ENCODE measurements at places on chromosomes 3 and 15. TPM values are rescaled to one million over a fixed set of nuclear protein-coding genes. Genes with fewer than 3 reads are reported as not detected.

GRCh38 chr3:30189900-30190299 is 416.5 kb upstream of the TGFBR2 start:
- H3K27me3 ChIP-seq, result no peaks in the 10 kb centered on the region
- H3K4me3 ChIP-seq, result no peak overlapping the region
- no peaks in the 10 kb centered on the region for H3K4me1 ChIP-seq
- no peaks in the 10 kb centered on the region for H3K36me3 ChIP-seq

GRCh38 chr15:79004336-79004735 is 59.5 kb upstream of the CTSH start:
- no peak overlapping the region for H3K4me3 ChIP-seq
- peaks cover 9% of the 10 kb centered on the region for H3K4me1 ChIP-seq
- DNase-seq, result peak; percentile 38
- no peaks in the 10 kb centered on the region for H3K27me3 ChIP-seq
- H3K27ac ChIP-seq, result peak overlapping the region; percentile 25

DNA sequence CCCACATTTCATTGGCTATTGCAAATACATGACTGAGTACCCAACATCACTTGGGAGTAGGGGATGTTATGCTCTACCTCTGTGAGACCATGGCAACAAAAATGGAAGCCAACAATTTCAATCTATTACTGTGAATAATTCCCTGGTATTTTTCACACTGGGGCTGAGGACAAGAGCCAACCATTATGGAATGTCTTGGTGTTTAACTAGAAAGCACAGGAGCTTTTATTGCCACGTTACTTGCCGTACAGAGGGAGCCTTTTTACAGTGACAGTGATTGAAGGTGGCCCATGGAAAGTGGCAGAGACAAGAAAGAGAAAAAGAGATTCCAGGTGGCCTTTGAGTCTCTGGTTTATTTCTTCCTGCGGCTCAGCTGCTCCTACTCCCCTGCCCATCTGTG is 105.7 kb upstream of the TBC1D5 start:
- no peaks in the 10 kb centered on the region for H3K27me3 ChIP-seq
- H3K36me3 ChIP-seq, result no peaks in the 10 kb centered on the region
- H3K4me3 ChIP-seq, result no peak overlapping the region
- H3K4me1 ChIP-seq, result no peaks in the 10 kb centered on the region
- DNase-seq, result no peak
- H3K27ac ChIP-seq, result no peak overlapping the region

DNA sequence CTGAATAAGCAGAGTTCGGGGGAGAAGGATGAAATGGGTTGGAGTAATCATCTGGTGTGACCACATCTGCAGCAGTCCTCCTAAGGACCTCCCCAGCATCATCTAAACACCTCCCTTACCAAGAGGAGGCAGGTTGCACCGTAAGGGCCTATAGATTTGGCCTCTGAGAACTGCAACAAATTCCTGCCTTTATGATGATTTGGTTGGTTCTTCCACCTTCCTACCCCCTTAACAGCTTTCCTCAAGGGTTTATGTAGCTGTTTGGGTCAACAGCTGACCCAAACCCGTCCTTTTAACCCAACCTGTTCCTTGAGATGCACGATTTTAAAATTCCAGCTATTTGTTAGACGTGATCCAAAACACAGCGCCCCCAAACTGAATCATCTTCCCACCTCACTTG is 58.2 kb downstream of the AAGAB start:
- H3K27me3 ChIP-seq, result no peaks in the 10 kb centered on the region
- H3K4me1 ChIP-seq, result no peaks in the 10 kb centered on the region
- peak overlapping the region; percentile 3 for H3K27ac ChIP-seq

GRCh38 chr15:42798802-42799201 is 61.9 kb upstream of the CDAN1 start:
- no peak overlapping the region for H3K4me3 ChIP-seq
- H3K4me1 ChIP-seq, result no peaks in the 10 kb centered on the region
- no peak for DNase-seq
- H3K36me3 ChIP-seq, result no peaks in the 10 kb centered on the region
- no peak overlapping the region for H3K27ac ChIP-seq

DNA sequence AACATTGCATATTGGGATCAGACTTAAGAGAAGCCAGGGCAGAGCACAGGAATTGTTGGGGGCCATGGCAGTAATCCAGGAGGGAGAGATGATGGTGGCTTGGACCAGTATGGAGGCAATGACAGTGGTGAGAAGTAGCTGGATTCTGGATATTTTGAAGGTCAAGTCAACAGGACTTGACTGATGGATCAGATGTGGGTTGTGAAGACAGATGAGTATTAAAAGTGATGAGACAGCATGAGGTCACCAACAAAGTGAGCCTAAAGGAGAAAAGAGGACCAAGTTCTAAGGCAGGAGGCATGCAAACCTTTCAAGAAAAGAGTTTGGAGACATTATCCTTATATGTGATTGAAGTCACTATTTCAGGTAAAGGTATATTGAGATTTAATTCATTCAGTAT is 56.6 kb upstream of the TIPARP start:
- no peaks in the 10 kb centered on the region for H3K4me1 ChIP-seq
- no peaks in the 10 kb centered on the region for H3K36me3 ChIP-seq
- DNase-seq, result no peak
- no peak overlapping the region for H3K27ac ChIP-seq

DNA sequence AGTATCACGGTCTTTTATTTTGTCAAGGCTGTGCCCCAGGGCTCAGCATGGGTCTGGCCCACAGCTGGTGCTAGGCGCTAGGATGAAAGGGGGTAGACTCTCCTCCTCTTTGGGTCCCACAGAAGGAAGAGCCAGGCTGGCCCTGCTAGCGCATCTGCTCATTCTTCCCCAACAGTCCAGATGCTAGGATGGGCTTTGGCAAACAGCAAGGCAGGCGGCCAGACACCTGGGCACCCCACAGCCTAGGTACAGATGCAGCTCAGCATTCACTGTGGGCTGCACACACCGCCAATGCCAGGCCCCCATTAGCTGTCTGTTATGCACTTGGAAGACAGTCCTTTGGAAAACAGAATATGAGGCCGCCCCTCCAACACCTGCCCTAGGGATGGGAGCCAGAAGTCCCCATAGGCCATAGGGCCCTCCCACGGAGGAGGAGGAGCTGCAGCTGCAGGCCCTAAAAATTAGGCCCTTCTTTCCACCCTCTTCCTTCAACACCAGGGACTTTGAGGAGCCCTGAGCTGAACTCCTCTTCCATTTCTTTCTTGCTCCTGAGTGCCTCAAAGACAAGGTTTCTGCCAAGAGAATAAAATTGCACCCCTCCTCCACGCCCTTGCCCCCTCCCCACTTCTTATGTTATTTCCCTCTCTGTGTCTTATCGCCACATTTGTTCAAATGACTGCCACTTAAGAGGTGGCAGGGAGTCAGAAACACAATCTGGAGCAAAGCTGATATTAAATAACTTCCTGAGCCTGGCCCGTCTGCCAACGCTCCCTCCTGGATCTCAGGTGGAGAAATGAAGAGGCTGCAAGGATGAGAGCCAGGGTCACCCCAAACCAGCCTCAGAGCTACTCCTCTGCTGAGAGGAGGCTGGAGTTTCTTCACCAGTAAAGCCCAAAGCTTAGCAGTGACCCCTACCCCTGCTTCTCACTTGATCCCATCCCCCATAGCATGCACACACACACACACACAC is 13.7 kb downstream of the NTRK3 start:
- no peak overlapping the region for H3K4me3 ChIP-seq
- H3K27me3 ChIP-seq, result no peaks in the 10 kb centered on the region
- no peaks in the 10 kb centered on the region for H3K4me1 ChIP-seq
- no peaks in the 10 kb centered on the region for H3K36me3 ChIP-seq

- no peaks in the 10 kb centered on the region for H3K27me3 ChIP-seq
- no peak overlapping the region for H3K4me3 ChIP-seq
- DNase-seq, result no peak
- H3K27ac ChIP-seq, result no peak overlapping the region
- H3K36me3 ChIP-seq, result no peaks in the 10 kb centered on the region
Measured at GRCh38 chr3:42639192-42639591, 14.3 kb upstream of the ZBTB47 start.

- H3K36me3 ChIP-seq, result no peaks in the 10 kb centered on the region
- DNase-seq, result no peak
- no peaks in the 10 kb centered on the region for H3K4me1 ChIP-seq
- H3K27ac ChIP-seq, result no peak overlapping the region
- no peaks in the 10 kb centered on the region for H3K27me3 ChIP-seq
Measured at GRCh38 chr15:39511916-39512260, 69.0 kb upstream of the THBS1 start.

The ANKRD34C gene
- not detected for total RNA-seq

The DUOX1 gene
- 7.2 TPM for total RNA-seq

The STAC gene
- 6.1 TPM for total RNA-seq

The CA12 gene
- 11.7 TPM for total RNA-seq

The IQCH gene
- total RNA-seq, result 11.9 TPM
